ENCODE measurements at places on chromosomes 11 and 22. TPM values are rescaled to one million over a fixed set of nuclear protein-coding genes. Genes with fewer than 3 reads are reported as not detected.

DNA sequence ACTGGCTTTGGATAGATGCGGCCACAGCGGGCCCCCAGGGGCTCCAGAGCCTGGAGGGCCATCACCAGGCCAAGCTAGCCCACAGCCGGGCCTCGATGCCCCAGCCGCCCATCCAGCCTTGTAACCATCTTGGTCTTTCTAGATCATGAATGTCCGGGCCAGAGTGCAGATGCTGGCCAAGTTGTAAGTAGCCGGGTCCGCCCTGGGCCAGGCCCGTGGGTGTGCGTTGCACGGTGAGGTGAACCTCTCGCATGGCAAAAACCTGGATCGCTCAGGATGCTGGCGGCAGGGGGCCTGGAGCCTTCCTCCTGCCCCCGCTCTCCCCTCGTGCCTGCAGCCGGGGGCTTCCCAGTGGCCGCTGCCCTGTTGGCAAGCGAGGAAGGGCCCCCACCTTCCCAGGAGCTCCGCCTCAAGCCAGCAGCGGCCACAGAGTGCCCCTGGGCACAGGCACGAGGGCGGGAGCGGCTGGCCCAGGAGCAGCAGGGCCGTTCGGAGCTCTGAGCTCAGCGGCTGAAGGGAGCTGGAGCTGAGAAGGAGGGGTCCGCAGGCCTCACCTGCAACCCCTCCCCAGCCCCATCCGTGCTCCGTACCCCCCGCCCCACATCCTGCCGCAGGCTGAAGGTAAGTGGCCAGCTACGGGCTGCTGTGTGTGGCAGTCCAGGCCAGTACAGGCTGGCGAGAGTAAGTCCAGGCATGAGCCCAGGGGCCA, 10.9 kb upstream of the MRPL23 start:
- no peaks in the 10 kb centered on the region for H3K27me3 ChIP-seq
- no peaks in the 10 kb centered on the region for H3K36me3 ChIP-seq
- no peak overlapping the region for H3K4me3 ChIP-seq
- no peak for DNase-seq
- no peak overlapping the region for H3K27ac ChIP-seq

GRCh38 chr22:43031617-43032016, 16.7 kb upstream of the PACSIN2 start:
- no peaks in the 10 kb centered on the region for H3K27me3 ChIP-seq
- no peaks in the 10 kb centered on the region for H3K36me3 ChIP-seq
- no peak for DNase-seq
- H3K27ac ChIP-seq, result no peak overlapping the region

DNA sequence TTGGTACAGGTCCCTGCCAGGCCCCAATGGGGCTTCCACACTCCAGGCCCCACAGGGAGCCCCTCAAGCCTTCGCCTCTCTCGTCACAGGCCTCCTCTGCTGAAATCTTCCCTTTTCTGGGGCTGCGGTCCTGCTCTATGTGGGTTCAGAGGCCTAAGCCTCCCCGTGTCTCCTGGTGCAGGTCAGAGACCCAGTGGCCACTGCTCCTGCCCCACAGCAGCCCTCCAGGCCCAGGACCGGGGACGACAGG, 5.9 kb upstream of the IFITM3 start:
- no peaks in the 10 kb centered on the region for H3K27me3 ChIP-seq
- no peak overlapping the region for H3K4me3 ChIP-seq
- peak overlapping the region; percentile 75 for H3K27ac ChIP-seq
- no peak for DNase-seq
- H3K36me3 ChIP-seq, result no peaks in the 10 kb centered on the region

DNA sequence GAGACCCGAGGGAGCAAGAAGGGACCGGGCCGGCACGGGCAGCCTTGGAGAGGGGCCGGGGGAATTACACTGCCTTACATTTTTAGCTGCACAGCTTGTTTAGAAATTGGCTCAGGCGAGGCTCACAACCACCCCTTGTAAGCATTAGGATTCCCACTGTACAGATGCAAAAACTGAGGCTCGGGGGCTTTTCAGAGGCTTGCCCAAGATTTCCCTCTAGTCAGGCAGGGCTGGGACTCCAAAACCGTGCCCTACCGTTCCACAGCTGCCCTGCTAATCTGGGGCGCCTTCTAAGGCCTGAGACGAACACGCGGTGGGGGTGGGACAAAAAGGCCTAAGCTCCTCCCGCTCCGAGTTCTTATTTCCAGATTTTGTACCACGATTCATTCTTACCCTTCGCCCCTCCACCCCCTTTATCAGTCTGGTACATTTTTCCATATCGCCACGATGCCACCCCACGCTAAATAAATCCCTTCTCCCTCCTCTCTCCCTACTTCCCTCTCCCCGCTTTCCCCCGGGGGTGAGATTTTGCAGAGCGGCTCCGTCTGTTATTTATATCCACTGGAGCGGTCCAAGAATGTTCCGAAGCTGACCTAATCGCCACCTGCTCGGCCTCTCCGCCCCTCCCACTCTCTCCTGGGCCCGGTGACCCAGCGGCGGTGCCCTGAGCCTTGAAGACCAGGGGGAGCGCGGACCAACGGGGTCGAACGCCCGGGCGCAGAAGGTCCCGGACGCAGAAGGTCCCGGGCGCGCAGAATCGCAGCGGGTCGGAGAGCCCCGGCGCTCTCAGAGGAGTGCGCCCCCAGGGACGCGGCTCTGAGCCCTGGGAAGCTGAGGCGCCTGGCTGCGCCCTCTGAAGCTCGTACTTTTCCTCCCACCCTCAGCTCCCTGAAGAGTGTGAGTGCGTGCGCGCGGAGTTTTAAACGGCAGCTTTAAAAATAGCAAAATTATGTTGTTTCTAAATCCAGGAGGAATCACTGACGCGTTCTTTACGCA, 764 bp upstream of the PACSIN3 start:
- H3K27me3 ChIP-seq, result no peaks in the 10 kb centered on the region
- H3K4me3 ChIP-seq, result no peak overlapping the region
- H3K36me3 ChIP-seq, result no peaks in the 10 kb centered on the region
- DNase-seq, result peak; percentile 81
- peaks cover 47% of the 10 kb centered on the region for H3K4me1 ChIP-seq

The OR8D1 gene
- not detected for total RNA-seq

- H3K27ac ChIP-seq, result no peak overlapping the region
- no peak overlapping the region for H3K4me3 ChIP-seq
- no peak for DNase-seq
- H3K4me1 ChIP-seq, result peaks cover 8% of the 10 kb centered on the region
- H3K36me3 ChIP-seq, result no peaks in the 10 kb centered on the region
- no peaks in the 10 kb centered on the region for H3K27me3 ChIP-seq
These were observed 24.1 kb upstream of the POU2AF1 start for GRCh38 chr11:111403051-111403726.

The ASCL2 gene
- not detected for total RNA-seq

DNA sequence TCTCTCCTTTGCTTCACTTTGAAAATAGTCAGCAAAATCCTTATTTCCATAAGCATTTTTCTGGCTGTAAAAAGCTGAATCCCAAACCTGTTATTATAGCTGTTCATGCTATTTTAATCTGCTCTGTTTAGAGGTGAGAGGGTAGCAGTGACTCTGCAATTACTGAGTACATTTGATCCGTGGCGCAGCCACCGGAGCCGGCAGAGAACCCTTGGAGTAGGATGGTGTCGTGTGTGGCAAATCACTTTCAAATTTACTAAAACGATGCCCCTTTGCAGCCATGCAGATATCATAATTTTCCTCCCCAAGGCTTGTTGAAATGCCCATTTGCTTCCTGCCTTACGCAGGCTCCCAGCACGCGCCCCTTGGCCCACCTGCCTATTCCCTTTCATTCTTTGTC, 69.6 kb downstream of the ZBTB16 start:
- DNase-seq, result no peak
- no peaks in the 10 kb centered on the region for H3K27me3 ChIP-seq
- peak overlapping the region; percentile 19 for H3K27ac ChIP-seq
- H3K36me3 ChIP-seq, result peaks cover 2% of the 10 kb centered on the region
- H3K4me1 ChIP-seq, result peaks cover 90% of the 10 kb centered on the region
- H3K4me3 ChIP-seq, result no peak overlapping the region

The ARHGAP20 gene
- total RNA-seq, result 1.3 TPM

GRCh38 chr22:49738006-49738405, 89.7 kb downstream of the BRD1 start:
- H3K4me1 ChIP-seq, result no peaks in the 10 kb centered on the region
- no peak overlapping the region for H3K4me3 ChIP-seq
- no peak overlapping the region for H3K27ac ChIP-seq
- H3K36me3 ChIP-seq, result no peaks in the 10 kb centered on the region
- no peaks in the 10 kb centered on the region for H3K27me3 ChIP-seq
- no peak for DNase-seq

The MOGAT2 gene
- total RNA-seq, result not detected

The PRR5 gene
- 12.5 TPM for total RNA-seq

GRCh38 chr11:85776951-85777602, 33.9 kb downstream of the SYTL2 start:
- H3K4me1 ChIP-seq, result no peaks in the 10 kb centered on the region
- H3K36me3 ChIP-seq, result no peaks in the 10 kb centered on the region
- H3K27me3 ChIP-seq, result no peaks in the 10 kb centered on the region
- no peak overlapping the region for H3K4me3 ChIP-seq
- no peak overlapping the region for H3K27ac ChIP-seq

DNA sequence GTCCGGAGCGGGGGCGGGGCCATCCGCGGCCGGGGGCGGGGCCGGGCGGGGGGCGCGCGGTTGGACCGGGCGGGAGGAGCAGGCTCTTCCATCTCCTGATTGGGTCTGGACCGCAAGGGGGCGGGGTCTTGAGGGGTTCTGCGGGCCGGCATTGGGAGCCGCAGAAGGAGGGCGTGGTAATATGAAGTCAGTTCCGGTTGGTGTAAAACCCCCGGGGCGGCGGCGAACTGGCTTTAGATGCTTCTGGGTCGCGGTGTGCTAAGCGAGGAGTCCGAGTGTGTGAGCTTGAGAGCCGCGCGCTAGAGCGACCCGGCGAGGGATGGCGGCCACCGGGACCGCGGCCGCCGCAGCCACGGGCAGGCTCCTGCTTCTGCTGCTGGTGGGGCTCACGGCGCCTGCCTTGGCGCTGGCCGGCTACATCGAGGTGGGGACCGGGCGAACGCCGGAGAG, at the start of gene APLP2:
APLP2 (plus strand) TSS at position 236 of the 450 bp plus-strand sequence; CDS start at position 320, 84 bp downstream.
- no peaks in the 10 kb centered on the region for H3K27me3 ChIP-seq
- H3K4me1 ChIP-seq, result peaks cover 29% of the 10 kb centered on the region
- peak within 1 kb of the TSS; percentile 59 for H3K4me3 ChIP-seq

The ETS1 gene
- 22.7 TPM for total RNA-seq

- no peak overlapping the region for H3K27ac ChIP-seq
- no peaks in the 10 kb centered on the region for H3K36me3 ChIP-seq
- DNase-seq, result peak; percentile 59
- H3K4me1 ChIP-seq, result no peaks in the 10 kb centered on the region
- H3K4me3 ChIP-seq, result no peak overlapping the region
These were observed 41.1 kb downstream of the OSBPL5 start for GRCh38 chr11:3123761-3124733.

GRCh38 chr11:128709402-128709801, 15.5 kb downstream of the FLI1 start:
- no peaks in the 10 kb centered on the region for H3K4me1 ChIP-seq
- no peaks in the 10 kb centered on the region for H3K27me3 ChIP-seq
- DNase-seq, result no peak
- H3K27ac ChIP-seq, result no peak overlapping the region

GRCh38 chr11:111573821-111574249, 28.4 kb upstream of the SIK2 start:
- no peaks in the 10 kb centered on the region for H3K36me3 ChIP-seq
- H3K4me1 ChIP-seq, result peaks cover 17% of the 10 kb centered on the region
- H3K27ac ChIP-seq, result no peak overlapping the region
- H3K4me3 ChIP-seq, result no peak overlapping the region

The NPAS4 gene
- not detected for total RNA-seq

The RAC2 gene
- 4.9 TPM for total RNA-seq

The DEUP1 gene
- not detected for total RNA-seq

DNA sequence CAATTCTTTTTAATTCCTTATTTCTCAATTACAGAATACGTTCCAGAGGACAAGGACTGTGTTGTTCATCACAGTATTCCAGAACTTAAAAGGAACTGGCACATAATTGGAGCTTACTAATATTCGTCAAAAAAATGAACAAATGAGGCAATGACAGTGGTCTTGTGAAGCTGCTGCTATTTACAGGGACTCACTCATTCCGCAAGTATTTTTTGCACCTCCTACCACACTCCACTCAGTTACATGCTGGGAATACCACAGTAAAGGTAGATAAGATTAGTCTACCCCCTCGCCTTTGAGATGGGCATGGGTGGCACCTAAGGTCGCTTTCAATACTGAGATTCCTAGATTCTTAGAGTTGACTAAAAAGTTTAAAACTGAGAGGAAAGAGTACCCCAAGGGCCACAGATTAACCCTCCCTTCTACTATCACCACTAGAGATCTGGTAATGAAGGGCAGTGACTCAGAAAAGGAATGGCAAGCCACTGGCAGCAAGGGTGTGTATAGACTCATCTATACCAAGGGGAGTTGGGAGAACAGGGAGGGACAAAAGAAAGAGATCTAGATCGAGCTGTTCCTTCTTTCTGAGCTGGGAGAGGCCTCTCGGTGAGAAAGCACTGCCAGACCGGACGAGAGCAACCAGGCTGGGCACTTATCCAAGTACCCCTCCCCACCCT, 85.0 kb downstream of the RPL27A start:
- no peak overlapping the region for H3K4me3 ChIP-seq
- no peak for DNase-seq
- no peaks in the 10 kb centered on the region for H3K27me3 ChIP-seq
- H3K27ac ChIP-seq, result peak overlapping the region; percentile 2
- no peaks in the 10 kb centered on the region for H3K36me3 ChIP-seq

DNA sequence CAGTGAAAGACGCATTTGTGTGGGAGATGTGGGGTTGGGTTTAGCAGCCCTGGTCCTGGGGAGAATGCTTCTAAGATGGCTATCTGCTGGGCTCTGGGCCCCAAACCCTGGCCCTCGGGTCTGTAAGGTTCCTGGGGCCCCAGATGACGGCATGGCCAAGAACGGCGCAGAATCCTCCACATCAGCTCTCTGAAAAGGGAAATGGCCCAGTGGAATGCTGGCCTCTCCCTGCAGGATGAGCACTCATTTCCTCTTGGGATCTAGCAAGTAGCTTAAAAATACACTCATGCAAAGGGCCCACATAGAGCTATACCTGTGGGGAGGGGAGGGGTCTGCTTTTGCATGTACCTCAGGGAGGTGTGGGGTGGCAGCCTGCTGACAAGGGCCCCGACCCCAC, 37.5 kb upstream of the LINC01488 start:
- peak overlapping the region; percentile 77 for H3K27ac ChIP-seq
- no peaks in the 10 kb centered on the region for H3K36me3 ChIP-seq
- DNase-seq, result no peak
- no peak overlapping the region for H3K4me3 ChIP-seq
- no peaks in the 10 kb centered on the region for H3K27me3 ChIP-seq
- peaks cover 34% of the 10 kb centered on the region for H3K4me1 ChIP-seq

- no peaks in the 10 kb centered on the region for H3K4me1 ChIP-seq
- H3K4me3 ChIP-seq, result no peak overlapping the region
- no peak overlapping the region for H3K27ac ChIP-seq
- H3K27me3 ChIP-seq, result no peaks in the 10 kb centered on the region
- no peak for DNase-seq
These were observed 754.2 kb downstream of the FAM181B start for GRCh38 chr11:81979448-81979847.

GRCh38 chr22:20761536-20761935, 12.4 kb upstream of the SERPIND1 start:
- H3K4me3 ChIP-seq, result no peak overlapping the region
- H3K4me1 ChIP-seq, result no peaks in the 10 kb centered on the region
- H3K36me3 ChIP-seq, result no peaks in the 10 kb centered on the region

- no peak overlapping the region for H3K27ac ChIP-seq
- no peak for DNase-seq
- no peaks in the 10 kb centered on the region for H3K27me3 ChIP-seq
- peaks cover 15% of the 10 kb centered on the region for H3K4me1 ChIP-seq
- no peak overlapping the region for H3K4me3 ChIP-seq
These were observed 178.8 kb upstream of the MTMR2 start for GRCh38 chr11:96102664-96103078.
